Hematopoietic multipotent progenitor cell treated with erythropoietin and hydrocortisone succinate and interleukin-3 and kit ligand, for 15 days (in vitro differentiated cells): ENCODE measurements at places on chromosomes 16 and 17.
A peak's percentile ranks its signal among the peaks of the same experiment; 100 is the strongest.

DNA sequence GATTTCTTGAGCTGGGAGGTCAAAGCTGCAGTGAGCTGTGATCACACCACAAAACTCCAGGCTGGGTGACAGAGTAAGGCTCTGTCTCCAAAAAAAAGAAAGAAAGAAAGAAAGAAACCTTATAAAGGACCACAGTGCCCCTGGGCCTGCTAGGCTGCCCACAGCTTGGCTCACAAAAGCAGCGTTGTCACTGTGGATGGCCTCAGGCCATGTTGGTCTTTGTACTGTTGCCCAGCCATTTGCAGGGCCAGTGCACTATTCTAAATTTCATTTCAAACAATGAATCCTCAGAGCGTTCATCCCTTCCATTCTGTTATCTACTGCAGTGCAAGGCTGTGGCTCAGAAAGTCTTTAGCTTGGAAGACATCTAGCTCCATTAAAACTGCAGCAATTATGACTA lies 208.4 kb downstream of the SLC39A11 start:
- DNase-seq = no peak

- DNase-seq = peak; percentile 18
Observed at GRCh38 chr17:30495586-30495985, 18.4 kb downstream of the GOSR1 start.

DNA sequence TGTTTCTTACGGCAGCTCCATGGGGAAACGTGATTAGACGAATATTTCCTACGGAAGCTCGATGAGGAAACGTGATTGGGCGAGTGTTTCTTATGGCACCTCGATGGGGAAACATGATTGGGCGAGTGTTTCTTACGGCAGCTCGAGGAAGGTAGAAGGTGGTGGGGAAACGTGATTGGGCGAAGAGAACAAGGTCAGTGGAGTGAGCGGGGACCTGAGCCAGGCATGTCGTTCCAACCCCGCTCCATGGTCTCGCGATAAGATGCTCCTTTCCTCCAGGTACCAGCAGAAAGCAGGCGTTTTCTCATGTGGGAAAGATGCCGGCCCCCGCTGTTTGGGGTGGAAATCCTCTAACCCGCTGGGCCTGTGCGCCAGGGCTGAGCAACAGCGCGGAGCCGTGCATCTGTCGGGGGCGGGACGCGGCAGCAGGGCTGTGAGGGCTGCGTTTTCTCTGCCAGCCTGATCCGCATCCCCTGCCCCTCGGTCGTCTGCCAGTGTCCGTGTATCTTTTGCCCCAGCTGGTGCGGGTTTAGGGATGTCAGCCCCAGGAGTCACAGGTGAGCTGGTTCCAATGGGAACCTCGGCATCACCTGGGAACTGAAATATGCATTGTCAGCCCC lies 25.6 kb upstream of the DOC2B start:
- DNase-seq = no peak

GRCh38 chr17:622356-622755 lies 92.3 kb downstream of the VPS53 start:
- DNase-seq = no peak

GRCh38 chr16:23754594-23755483 lies at the start of gene CHP2:
CHP2 (plus strand) TSS chr16:23755026; CDS start chr16:23755050, 24 bp downstream.
- no peak for DNase-seq
